CD4-positive, alpha-beta T cell treated with Interleukin-17A for 1 hour (primary cell): ENCODE measurements at places on chromosomes 2 and 18.

- DNase-seq, result no peak
Measured at GRCh38 chr2:237478979-237479378, 8.1 kb upstream of the MLPH start.

- no peak for DNase-seq
Measured at GRCh38 chr2:111239107-111239506, 118.4 kb downstream of the BCL2L11 start.

DNA sequence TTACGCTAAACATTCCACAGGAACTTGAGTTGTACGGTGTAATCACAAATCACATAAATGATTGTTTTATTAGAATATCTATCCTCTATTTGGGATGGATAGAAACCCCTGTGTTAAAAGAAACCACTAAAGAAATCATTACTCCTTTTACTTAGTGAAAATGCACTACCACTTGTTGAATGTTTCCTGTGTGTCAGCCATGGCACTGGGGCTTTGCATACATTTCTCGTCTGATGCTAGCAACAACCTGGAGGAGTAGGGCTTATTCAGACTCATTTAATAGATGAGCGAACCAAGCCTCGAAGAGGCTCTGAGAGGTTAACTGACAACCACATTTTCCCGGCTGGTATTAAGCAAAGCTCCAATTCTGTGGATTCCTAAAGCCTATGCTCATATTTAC lies 60.5 kb upstream of the PELI1 start:
- peak; percentile 38 for DNase-seq

DNA sequence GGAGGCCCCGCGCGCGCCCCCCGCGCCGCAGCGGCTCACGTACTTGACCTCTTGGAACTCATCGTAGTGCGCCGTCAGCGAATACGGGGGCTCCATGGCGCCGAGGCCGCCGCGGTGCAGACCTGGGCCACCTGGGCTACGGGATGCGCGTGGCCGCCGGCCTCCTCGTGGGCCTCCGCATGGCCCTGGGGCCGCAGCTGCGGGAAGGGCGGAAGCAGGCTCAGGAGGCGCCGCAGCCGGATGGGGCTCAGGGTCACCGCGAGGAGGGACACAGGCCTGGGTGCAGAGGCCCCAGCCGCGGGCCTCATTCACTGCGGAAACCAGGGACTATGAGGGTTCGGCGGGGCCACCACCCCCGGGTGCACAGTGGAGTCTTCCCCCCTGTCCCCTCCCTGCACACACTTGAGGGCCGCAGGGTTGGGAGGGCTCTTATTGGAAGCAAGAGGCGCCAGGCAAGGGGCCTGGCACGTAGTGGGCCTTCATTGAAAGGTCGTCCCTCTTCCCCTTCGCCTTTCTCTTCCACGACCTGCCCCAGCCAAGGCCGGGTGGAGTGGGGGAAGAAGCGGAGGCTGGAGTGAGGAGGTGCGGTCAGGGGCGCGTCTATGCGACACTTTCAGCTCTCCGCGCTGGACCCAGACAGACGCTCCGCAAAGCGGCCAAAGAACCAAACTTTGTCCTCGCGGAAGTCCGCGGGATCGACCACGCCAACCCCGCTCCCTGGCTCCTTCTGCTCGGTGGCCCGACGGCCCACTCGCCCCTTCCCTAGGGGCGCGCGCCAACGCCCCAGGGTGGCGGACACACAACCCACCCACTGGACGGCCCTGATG lies 863 bp downstream of the ECEL1 start:
- DNase-seq, result no peak

- DNase-seq, result no peak
Measured at GRCh38 chr2:228767196-228767595, 503.9 kb downstream of the PID1 start.
